ENCODE measurements at places on chromosomes 1 and 21.

DNA sequence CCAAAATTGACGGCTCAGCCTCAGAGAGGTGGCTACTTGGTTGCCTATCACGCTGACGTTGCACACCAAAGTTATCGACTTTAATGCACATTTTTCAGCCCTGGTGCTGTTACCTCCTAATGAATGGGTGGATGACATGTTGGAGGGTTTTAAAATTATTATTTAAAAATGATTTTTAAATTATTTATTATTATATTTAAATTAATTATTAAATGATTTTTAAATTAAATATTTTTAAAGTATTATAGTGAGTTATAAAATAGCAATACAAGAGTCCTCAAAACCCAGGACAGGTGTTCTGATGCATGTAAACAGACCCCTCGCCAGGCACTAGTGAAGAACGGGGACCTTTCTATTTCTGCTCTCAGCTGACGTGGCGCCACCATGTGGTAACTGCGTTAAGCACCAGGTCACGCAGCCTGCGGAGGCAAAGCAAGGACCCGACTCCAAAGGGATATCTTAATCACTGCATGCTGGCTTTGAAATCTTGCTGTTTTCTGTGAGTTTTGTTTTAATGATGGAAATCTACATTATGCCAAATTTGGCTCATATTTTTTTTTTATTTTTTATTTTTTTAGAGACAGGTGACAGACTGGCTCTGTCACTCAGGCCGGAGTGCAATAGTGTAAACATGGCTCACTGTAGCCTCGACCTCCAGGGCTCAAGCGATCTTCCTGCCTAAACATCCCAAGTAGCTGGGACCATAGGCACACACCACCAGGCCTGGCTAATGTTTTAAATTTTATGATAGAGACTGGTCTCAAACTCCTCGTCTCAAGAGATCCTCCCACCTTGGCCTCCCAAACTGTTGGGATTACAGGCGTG is 22.6 kb downstream of the CASP9 start:
- peak; percentile 22 for DNase-seq

GRCh38 chr1:104467590-104467989 is 717.9 kb downstream of the AMY1C start:
- DNase-seq: no peak

DNA sequence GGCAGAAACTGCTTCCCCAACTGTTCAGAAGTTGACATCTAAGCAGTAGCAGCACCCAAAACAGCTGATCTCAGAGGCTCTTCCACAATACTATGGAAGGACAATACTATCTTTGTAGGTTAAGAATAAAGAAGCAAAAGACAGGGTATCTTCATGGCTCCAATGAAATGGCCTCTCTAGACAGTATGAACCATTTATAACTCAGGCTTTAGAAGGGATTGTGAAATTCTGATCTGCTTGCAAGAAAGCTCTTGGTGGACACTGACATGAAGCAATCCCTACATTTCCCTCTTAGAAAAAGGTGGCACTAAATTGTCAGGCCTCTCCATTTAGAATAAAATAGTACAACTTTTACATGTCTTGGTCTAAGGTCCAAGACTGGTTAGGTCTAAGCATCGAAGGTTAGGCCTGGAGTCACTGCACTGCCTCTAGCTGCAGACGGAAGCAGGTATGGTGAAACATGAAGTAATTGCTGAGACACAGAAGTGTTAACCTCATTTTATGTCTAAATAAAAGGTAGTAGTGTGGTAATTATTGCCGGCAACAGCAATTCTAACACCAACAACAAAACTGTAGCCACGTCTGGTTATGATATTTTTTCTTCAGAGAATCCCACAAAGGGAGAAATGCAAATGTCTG is 50.6 kb upstream of the HP1BP3 start:
- no peak for DNase-seq

DNA sequence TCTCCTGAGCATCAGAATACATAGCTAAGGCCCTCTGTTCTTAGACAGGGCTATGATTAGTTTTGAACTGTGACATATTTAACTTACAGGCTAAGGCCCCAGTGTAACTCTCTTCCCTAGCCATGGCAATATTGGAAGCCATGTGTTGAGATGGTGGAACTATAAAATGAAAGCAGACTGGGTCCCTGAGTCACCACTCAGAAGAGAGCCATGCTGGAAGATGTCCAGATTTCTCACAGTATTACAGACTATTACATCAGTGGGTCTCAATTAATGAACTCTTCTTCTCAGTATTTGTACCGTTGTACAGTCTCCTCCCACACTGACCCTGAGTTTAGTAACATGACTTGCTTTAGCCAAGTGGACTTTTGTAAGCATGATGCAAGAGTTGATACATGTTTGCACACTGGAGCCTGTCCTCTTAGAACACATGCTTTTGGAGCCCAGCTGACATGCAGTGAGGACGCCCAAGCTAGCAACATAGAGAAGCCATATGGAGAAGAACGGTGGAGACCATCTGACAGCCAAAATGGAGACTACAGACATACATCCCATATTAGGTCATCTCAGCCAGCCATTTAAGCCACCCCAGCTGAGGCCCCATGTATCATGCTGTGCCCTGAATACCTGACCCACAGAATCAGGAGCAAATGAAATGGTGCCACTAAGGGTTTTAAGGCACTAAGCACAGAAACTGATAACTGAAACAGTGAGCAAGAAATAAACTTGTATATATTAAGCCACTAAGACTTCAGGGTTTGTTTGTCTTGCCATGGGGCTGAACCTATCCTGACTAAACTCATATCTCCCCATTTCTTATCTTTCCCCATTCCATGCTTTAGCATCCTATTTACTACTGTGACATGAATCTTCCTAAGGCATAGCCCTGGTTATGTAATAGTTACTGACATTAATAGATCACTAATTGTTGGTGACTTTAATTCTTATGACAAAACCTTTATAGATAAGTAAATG is 24.4 kb downstream of the TBX15 start:
- DNase-seq: peak; percentile 20
